SW480 (cell line): ENCODE measurements at places on chromosomes 3 and 15.

- DNase-seq, result no peak
Measured at GRCh38 chr3:149152420-149152819, 23.0 kb downstream of the HPS3 start.

GRCh38 chr3:126435456-126436315, 40.0 kb downstream of the ZXDC start:
- DNase-seq, result no peak

DNA sequence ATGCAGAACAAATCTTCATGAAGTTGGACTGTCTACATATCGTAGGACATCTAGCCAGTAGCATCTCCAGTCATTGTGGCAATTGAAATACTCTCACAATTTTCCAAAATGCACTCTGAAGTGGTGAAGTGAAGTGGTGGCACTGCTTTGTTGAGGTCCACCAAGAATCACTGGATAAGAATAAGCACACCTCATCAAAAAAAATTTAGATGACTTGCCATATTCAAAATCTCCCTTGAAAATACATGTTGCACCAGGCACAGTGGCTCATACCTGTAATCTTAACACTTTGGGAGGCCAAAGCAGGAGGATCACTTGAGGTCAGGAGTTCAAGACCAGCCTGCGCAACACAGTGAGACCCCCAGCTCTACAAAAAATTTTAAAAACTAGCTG, 12.9 kb downstream of the HACD2 start:
- no peak for DNase-seq

GRCh38 chr3:36832406-36832805, 68.1 kb upstream of the DCLK3 start:
- no peak for DNase-seq

DNA sequence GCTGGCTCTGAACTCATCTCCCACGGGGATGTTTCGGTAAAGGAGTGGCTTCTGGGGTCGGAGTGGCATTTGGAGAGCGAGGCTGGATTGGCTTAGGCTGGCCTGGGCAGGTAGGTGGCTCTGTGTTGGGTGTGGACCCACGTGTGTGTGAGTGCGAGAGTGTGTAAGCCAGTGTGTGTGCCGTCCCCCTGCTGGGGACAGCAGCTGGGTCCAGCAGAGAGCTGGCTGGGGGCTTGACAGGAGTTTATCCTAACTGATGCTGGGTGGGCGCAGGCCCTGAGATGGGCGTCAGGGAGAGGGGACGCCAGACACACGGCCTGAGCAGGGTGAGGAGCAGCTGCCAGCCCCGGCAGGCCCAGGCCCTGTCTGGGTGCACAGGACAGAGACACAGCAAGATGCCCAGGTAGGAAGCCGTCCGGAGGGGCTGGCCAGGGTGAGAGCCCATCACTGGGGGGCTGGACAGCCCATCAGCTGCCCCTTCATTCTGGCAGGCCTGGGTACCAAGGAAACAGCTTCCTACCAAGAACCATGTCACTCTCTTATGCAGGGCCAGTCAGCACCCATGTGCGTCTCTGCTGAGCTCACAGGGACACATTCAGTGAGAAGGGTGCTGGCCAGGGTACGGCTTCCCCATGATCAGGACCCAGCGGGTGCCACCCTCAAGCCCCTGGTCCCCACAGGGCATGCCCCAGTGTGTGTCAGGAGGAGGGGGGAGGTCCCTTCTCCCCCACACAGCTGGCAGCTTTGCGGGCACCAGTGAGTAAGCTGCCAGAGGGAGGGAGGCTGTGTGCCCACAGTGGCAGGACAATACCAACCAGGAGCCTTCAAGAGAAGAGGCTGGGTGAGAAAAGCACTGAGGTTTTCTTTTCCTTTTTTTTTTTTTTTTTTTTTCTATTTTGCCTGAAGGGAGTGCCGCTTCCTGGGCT, 1.1 kb downstream of the PAK6 start:
- no peak for DNase-seq

GRCh38 chr3:29301332-29302019, 20.6 kb downstream of the RBMS3 start:
- no peak for DNase-seq
